ENCODE measurements at places on chromosomes 11 and 22.

- no peak for DNase-seq
Observed at GRCh38 chr11:116176484-116177005, 596.2 kb downstream of the BUD13 start.

DNA sequence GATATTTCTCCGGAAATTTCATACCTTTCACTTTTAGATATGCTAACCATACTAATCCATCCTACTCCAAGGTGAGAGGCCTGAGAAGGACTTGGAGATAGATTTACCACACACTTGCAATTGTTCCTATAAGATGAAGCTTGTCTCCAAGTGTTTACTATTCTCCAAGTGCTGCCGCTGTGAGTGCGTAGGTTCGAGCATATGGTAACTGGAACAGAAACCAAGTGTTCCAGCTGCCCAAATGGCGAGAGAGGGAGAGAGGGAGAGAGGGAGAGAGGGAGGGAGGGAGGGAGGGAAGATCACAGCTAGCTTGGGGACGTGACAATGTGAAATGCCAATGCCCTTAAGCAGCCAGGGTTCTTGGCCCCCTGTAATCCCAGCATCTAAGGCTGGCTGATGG is 21.5 kb downstream of the ASCC2 start:
- DNase-seq: no peak

DNA sequence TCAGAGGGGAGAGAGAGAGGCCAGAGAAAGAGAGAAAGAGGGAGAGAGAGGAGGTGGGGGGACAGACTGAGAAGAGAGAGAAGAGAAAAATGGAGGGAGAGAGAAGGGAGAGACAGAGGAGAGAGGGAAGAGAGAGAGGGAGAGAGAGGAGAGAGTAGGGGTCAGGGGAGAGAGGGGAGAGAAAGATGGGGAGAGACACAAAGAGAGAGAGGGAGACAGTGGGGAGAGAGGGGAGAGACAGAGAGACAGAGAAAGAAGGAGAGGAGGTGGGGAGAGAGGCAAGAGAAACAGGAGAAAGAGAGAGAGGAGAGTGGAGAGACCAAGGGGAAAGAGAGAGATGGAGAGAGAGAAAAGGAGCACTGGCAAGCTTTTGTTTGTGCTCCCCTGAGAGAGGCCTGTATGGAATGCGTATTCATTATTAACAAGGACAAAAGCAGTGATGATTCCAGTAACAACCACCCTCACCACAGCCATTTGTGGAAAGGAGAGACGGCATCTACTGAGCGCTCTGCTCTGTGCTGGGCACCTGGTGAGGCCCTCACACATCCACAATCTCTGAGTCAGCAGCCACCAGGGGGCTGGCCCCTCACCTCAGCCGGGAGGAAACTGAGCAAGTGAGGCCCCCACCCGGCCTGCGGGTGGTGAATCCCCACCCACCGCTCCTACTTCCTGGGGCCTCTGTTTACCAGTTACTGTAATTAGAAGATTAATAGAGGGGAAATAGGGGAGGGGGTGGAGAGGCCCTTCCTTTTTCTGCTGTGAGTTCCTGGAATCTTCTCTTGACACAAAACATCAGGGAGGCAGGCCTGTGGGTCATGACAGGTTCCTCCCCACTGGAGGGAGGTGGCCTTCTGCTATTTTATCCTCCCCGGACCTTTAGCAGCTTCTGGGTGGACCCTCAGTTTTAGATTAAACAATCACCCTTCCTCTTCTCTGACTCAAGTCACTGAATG is 14.6 kb upstream of the MIAT start:
- DNase-seq: no peak

DNA sequence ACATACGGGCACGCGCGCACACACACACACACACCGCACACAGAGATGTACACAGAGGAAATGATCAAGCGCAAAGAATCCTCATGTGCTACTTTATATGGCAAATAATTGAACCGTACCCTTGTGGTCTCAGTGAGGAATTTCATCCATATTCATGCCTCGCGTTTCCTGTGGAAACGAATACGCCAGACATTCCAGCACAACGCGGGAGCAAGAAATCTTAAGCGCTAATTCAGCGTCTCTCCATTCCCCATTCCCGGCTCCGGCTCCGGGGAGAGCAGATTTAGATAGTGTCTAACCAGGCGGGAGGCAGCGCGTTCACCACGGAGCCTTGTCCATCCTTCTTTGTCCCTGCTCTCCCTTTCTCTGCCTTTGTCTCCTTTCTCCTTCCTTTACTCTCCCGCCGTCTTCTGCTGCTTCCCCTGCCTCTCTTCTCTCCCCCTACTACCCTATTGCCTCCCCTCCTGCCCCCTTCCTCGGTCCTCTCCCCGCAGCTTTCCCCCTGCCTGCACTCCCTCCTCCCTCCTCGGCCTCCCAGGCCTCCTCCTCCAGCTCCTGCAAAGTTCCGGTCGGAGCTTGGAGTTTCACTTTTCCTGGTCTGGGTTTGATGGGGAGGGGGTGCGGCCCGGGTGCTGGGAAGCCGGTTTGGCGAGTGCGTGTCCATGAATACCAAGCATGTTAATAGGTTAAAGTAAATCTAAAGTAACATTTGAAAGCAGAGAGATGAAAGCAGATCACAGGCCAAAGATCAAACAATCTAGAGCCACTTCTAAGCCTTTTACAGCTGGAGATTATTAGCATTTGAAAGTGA is 579.3 kb downstream of the BUD13 start:
- DNase-seq: peak; percentile 55

- DNase-seq: peak; percentile 84
Observed at GRCh38 chr11:122642472-122642922, 13.0 kb upstream of the UBASH3B start.

DNA sequence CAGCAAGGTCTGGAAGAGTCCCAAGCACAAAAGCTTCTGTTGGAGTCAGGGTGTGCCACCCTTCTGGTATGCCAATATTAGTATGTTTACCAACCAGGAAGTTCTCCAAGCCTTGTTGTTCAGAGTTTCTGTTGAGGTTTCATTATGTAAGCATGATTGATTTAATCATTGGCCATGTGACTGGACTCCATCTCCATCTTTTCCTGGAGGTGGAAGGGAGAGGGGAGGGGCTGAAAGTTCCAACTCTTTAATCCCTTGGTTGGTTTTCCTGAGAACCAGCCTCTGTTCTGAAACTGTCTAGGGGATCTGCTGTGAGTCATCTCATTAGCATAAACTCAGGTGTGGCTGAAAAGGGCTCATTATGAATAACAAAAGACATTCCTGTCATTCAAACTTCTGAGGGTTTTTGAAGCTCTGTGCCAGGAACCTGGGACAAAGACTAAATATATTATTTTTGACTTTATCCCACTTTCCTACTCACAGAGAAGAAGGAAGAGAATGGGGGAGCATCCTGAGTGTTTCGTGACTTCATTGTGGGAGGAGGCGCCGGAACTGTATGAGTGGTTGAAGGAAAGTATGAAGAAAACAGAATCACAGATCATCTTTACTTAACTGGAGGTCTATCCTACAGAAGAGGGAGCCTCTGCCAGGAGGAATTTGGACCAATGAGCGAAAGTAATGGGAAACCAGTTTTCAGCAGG is 138.2 kb downstream of the NECTIN1 start:
- no peak for DNase-seq

DNA sequence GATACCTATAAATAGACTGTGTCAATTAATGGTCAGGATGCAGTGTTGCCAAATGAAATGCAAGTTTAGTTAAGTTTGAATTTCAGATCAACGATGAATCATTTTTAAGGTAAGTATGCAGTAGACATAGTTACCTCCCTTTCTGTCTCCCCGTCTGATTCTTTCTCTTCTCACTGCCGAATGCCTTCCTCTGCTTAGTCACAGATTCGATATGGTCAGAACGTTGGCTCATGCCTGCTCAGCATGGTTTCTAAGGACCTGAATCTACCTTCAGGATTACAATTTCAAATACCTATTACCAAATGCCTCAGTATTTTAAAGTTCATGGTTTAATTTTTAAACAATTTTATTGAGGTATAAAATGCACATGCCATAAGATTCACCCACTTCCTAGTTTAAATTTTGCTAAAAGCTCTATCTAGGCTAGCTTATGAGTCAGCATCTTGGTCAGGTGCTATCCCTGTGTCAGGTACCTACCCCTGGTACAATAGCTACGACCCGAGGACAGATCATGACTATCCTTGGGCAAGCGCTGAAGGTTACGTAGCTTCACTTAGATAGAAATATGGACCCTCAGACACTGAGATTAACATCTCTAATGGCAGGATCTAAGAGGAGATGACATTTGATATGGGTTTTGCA is 78.2 kb upstream of the SPON1 start:
- no peak for DNase-seq

DNA sequence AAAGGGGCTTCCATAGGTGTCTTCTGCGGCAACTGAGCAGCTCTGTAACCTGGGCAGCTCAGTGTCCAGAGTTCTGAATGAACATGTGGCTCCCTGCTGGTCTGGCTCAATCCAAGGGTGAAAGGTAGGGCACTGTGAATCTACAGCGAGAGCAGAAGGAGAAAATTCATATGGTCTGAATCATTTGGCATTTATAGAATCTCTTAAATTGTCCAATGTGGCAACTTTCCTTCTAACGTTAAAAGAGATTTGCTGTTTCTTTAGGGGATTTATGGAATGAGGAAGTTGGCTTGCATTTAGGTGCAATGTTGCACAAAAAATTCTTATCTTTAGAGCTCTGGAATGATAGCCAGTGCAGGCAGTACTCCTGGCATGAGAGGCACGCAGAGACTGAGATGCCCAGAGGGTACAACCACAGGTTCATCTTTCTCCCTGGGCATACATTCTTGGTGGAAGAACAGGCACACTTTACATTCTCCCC is 17.0 kb downstream of the ATXN10 start:
- DNase-seq: peak; percentile 45

GRCh38 chr11:125623064-125623463 is 1.9 kb upstream of the CHEK1 start:
- no peak for DNase-seq

DNA sequence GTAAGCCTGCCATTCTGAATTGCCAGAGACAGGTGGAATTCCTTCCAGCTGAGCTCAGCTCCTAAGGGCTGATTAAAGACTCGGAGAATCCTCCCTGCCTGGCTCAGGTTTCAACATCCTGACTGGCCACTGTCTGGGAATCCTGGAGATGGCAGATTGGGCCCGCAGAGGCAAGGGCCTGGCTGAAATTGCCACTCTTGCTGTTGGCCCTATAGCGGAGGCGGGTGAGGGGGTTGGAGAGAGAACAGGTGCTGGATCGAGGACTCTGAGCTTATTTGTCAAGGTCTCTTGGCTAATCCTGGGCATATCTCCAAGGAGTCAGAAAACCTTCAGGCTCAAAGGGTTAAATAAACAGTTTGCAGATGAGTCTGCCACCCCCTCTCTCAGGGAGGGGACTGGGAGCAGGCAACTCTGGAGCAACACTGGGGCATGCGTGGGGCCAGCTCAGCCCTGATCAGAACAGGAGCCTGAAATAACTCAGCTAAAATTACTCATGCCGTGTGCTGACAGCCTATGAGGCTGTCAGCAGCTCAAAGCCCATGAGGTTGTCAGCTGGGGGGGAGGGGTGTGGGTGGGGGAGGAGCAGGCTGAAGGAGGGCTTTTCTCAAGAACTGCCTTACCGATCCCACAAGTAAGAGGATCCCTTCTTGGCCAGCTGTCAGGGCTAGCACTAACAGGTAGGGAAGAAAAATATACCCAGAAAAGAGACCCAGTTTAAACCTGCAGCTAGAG is 14.7 kb upstream of the MFRP start:
- DNase-seq: peak; percentile 80

- DNase-seq: no peak
Observed at GRCh38 chr11:61162092-61162941, 1.1 kb upstream of the VPS37C start.

DNA sequence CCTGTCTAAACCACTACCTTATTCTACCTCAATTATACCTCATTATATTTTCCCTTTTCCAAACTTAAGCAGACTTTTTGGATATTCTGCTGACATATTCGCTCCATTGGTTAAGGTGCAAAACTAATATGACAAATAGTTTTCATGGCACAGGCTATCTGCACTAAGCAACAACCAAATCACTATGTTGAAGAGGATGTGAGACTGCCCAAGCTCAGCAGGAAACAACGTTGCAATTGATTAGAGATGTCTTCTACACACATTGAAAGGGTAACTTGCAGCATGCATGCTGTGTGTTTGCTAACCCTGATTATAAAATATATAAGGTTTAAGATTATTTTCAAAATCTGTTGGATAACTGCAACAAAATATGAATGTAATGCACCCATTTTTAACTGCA is 61.6 kb downstream of the STK33 start:
- DNase-seq: no peak

- no peak for DNase-seq
Observed at GRCh38 chr22:49869845-49870712, 16.4 kb downstream of the ZBED4 start.

DNA sequence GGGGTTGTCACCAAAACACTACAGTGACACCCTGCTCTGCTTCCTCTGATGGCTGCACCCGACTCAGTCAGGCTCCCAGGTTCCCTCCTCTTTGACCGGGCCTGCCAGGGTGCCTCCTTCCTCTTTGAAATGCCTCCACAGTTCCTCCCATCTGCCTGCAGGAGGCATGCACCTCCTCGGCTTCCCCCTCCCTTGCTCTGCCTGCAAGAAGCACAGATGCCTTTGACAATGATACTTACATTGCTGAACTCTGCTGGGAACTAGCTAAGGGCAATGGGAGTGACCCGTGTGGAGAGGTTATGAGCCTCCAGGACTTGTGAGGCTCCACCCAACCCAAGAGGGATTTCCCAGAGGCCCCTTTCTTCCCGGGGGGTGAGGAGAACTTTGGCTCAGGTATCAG is 674.1 kb downstream of the OPCML start:
- DNase-seq: peak; percentile 19

DNA sequence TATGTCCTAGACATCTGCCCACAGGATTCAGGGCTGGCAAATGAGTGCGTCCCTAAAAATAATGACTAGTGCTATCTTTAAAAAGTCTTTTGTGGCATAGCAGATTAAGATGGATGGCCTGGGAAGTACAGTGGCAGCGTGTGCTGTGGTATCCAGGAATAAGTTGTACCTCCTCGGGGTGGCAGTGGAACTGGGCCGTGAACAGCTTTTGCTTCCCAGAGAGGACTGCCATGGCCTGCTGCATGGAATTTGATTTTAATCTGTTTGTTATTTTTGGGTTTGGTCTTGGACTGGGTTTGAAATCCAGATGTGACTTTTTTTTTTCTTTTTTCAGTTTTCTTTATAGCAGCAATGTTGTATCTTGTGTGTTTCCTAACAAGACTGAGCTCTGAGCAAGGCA is 71.3 kb upstream of the PARVG start:
- DNase-seq: no peak

DNA sequence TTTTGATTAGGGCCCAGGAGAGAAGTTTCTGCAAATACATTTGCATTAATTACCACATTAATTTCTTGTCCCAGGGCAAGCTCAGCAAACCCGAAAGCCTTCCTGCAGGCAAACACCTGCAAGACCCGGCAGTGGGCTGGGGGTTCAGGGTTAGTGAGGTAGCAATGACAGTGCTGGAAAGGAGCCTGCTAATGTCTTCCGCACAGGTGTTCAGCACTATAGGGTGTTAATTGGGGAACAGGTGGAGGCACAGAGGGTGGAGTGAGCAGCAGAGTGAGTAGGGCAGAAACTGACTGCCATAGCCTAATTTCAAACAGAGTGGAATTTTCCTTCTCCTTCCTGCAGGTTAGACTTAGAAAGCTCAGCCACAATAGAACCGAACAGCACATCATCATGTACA is 50.9 kb upstream of the UBASH3B start:
- no peak for DNase-seq

GRCh38 chr11:115848080-115848479 is 343.9 kb upstream of the CADM1 start:
- no peak for DNase-seq

GRCh38 chr11:99260696-99261095 is 239.9 kb downstream of the CNTN5 start:
- no peak for DNase-seq

- no peak for DNase-seq
Observed at GRCh38 chr11:132088551-132088950, 718.1 kb downstream of the NTM start.

GRCh38 chr11:45395421-45395820 is 109.3 kb upstream of the SYT13 start:
- no peak for DNase-seq
